ENCODE measurements at places on chromosomes 7 and 10.
A peak's percentile ranks its signal among the peaks of the same experiment; 100 is the strongest.

- no peak for DNase-seq
Measured at GRCh38 chr7:121395494-121395960, 581 bp downstream of the FAM3C start.

DNA sequence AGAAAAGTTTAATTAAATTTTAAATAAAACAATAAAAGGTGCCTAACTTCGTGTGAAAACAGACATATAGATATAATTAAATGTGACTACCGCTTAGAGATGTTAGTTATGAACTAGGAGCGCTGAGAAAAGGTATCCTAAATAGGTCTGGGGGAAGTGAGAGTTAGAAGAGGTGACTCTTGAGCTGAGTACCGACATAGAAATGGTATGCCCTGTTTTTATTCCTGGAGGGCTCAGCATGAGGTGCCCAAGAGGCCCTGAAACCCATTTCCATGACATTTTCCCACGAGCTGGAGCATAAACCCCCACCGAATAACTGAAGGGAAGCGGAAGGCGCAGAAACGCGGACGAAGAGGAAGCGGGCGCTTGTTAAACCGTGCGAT lies 433 bp upstream of the STARD3NL start:
- DNase-seq = no peak

DNA sequence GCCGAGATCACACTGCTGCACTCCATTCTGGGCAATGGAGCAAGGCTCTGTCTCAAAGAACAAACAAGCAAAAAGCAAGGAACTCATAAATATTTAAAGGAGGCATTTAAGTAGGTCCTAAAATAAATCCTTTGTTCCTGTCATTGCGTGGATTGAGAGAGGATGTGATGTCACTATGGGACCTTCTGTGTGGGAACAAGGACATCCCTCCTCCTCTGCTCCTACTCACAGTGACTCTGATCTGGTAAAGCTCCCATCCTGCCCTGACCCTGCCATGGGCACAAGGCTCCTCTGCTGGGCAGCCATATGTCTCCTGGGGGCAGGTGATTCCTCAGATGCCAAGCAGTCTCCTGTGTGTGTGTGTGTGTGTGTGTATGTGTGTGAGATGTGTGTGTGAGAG lies 74.1 kb upstream of the PRSS58 start:
- DNase-seq = no peak

DNA sequence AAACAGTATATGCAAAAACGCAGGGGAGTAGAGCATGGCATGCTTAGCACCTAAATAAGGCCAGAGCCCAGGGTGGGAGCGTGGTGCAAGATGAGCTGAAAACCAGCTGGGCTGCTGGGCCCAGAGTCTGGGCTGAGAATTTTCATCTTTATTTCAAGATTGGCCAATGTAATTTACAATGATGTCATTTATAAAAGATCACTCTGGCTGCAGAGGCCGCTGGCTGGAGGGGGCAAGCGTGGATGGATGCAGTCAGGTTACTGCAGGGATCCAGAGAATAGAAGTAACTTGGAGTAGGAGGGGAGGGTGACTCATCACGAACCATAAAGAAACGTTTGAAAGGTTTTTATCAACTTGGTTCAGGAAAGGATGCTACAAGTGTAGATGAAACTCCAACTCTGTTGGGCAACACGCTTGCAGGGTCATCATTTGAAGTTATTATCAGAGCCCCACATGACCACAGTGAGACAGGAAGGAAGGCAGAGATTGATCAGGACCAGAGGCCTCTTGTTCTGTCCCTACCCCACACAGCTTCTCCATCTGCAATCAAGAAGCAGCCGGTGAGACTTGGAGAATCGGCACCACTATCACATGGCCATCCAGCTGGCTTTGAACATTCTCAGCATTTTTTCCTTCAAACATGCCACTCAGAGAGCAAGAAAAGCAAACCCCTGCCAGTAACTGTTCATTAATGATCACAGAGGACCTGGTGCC lies 49.2 kb downstream of the ODAD2 start:
- DNase-seq = no peak

DNA sequence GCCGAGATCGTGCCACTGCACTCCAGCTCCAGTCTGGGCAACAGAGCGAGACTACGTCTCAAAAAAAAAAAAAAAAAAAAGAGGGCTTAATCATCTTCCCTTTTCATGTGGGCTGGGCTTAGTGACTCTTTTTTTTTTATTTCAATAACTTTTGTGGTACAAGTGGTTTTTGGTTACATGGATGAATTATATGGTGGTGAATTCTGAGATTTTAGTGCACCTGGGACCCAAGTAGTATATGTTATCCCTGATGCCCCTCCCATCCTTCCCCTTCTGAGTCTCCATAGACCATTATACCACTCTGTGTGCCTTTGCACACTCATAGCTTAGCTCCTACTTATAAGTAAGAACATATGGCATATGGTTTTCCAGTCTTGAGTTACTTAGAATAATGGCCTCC lies 4.8 kb upstream of the ADAM12 start:
- no peak for DNase-seq

DNA sequence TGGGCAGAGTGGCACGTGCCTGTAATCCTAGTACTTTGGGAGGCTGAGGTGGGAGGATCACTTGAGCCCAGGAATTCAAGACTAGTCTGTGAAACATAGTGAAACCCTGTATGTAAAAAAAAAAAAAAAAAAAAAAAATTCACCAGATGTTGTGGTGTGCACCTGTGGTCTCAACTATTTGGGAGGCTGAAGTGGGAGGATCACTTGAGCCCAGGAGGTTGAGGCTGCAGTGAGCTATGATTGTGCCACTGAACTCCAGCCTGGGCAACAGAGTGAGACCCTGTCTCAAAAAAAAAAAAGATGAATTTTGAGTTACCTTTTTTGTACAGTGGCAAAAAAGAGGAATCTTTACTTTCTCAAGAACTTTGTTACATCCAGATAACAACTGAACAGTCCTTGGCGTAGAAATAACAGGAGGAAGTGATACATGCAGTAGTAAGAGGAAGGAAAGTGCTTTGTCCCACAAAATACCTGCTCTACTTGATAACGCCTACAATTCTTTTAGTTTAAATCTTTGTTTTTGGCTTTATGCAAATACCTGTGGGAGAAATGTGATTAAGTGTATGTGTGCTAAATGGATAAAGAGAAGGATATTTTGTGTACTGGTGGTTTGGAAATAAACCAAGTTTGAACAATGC lies 29.3 kb downstream of the SPAG6 start:
- no peak for DNase-seq

- DNase-seq = no peak
Measured at GRCh38 chr7:123769371-123769770, 20.6 kb upstream of the WASL start.

- DNase-seq = no peak
Measured at GRCh38 chr10:11830836-11831519, 7.8 kb downstream of the PROSER2 start.

DNA sequence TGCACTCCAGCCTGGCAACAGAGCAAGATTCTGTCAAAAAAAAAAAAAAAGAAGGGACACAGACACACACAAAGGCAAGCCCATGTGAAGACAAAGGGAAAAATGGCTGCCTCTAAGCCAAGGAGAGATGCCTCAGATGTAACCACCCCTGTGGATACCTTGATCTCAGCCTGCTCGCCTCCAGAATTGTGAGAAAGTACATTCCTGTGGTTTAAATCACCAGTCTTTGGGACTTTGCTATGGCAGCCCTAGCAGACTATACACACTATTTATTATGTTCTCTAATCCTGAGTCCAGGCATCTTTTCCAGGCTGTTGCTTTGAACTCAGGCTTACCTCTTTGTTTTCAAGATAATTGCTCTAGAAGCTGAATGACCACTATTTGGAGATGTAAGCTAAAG lies 494.3 kb downstream of the GALNT17 start:
- DNase-seq = no peak

DNA sequence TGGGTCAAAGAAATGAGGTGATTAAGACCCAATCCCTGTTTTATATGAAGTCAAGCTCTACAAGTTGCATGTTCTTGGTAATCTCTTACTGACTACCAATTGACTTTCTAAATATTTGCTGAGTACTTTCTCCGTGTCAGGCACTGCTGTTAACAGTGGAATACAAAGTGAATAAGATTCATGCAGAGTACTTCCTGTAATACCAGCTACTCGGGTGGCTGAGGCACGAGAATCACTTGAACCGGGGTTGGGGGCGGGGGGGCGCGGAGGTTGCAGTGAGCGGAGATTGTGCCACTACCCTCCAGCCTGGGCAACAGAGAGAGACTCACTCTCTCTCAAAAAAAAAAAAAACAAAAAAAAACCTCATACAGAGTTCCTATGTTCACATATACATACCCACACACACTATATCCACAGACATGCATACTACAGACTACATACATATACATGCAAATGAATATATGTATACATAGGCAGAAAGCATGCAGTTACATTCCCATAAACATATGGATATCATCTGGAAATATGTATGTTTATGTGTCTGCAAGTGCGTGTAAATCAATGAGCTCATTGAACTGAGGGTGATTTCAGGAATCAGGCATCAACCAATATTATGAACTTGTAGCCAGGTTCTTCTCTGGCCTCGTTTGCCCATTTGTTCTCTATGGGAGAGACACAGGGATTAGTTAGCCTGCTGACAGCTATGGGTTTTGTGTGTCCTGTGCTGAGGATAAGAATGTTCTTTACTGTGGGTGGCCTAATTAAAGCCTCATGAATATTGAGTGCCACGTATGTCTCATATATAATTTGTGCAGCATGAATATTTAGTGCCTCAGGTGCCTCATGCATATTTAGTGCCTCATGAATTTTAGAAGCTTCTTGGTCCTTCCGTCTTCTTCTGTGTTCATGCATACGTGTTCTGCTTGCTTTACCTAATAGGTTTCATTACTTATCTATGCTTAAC lies 73.9 kb downstream of the BICC1 start:
- DNase-seq = no peak

GRCh38 chr10:117504562-117504961 lies 38.0 kb upstream of the EMX2 start:
- DNase-seq = no peak

- peak; percentile 46 for DNase-seq
Measured at GRCh38 chr7:1251796-1252539, 19.3 kb downstream of the UNCX start.

DNA sequence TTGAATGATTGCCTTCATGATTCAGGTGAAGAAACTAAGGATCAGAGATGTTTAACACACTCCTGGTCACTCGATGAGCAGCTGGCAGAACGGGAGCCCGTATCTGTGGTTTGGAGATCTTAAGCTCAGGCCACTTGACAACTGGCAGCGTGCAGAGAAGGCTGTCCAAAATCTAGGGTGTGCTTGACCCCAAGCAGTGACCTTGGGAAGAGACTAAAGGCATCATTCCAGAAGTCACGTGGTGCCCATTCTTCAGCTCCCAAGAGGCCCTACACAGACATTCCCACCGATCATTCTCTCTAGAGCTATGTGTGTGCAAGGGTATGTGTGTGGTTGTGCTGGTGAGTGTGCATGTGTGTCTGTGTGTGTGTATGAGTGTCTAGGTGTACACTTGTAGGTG lies 493.8 kb downstream of the TCERG1L start:
- no peak for DNase-seq

GRCh38 chr10:73083221-73083620 lies 13.4 kb downstream of the P4HA1 start:
- DNase-seq = no peak

DNA sequence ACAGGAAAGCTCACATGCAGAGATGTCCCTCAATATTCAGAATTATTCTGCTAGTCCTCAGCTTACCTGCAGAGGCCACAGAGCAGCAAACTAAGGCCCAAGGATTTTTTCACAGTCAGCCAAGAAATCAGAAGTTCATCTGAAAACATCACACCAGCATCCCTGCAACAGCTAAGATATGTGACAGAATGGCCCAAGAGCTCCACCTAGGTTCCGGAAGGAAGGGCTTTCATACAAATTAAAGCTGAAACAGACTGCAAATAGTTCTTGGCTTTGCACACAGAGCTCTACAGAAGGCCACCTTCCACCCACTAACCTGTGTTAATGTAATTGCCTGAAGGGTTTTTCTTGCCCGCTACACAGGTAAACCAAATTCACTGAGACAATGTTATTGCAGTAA lies 438.8 kb upstream of the C7orf33 start:
- no peak for DNase-seq

DNA sequence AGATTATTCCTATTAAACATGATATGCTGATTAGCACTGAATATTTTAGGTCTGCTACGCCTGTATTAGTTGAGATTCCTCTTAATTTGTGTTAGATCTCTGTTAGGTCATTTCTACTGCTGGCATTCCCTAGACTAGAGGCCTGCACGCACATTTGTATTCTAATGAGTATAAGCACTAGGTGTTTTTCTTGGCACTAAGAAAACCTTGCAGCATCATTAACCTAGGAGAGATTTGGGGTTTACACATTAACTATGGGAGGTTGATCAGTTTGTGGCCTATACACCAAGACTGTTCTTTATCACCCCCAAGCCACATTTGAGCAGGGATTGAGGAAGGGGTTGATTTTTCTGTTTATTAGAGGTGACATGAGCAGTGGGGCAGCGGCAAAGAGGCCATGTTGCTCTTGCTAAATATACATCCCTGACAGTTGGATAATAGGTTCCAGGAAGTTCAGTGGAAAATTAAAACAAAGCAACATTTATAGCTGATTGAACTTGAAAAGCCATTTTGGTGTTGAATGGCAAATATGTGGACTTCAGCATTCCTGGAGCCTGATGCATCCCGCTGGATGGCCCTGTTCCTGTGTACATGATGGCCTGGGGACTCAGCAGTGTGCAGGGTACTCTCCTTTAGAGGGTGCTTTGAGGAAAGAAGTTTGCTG lies 65.2 kb downstream of the GBF1 start:
- DNase-seq = no peak

GRCh38 chr7:47400741-47401206 lies 181.1 kb downstream of the TNS3 start:
- no peak for DNase-seq

GRCh38 chr7:81487516-81487915 lies 282.3 kb downstream of the HGF start:
- DNase-seq = no peak

DNA sequence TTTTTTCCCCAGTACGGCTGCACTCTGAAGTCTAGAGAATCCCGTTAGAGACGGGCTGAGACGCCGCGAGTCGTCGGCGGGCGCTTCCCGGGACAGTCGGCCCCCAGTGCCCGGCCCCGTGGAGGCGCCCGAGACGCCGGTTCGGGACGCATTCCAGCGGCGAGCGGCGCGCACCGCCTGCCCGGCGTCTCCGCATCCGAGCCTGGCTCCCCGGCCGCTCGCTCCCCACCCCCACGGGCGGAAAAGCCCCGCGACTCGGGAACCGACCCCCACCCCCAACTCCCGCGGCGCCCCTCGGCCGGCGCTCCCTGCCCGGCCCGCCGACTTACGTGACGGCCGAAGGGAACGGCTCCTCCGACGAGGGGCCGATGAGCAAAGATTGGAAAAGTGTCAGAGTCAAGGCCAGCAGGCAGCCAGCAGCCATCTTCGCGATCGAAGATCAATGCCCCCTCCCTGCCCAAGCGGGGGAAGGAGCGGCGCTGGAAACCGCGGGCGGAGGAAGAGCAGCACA lies 486 bp downstream of the CACNA2D1 start:
- DNase-seq = no peak

GRCh38 chr10:5971315-5971832 lies 6.0 kb downstream of the IL15RA start:
- DNase-seq = peak; percentile 81

Measured in K562 (cell line).